Effector memory CD4-positive, alpha-beta T cell (primary cell): ENCODE measurements at places on chromosomes 12 and 14.
A peak's percentile ranks its signal among the peaks of the same experiment; 100 is the strongest.

DNA sequence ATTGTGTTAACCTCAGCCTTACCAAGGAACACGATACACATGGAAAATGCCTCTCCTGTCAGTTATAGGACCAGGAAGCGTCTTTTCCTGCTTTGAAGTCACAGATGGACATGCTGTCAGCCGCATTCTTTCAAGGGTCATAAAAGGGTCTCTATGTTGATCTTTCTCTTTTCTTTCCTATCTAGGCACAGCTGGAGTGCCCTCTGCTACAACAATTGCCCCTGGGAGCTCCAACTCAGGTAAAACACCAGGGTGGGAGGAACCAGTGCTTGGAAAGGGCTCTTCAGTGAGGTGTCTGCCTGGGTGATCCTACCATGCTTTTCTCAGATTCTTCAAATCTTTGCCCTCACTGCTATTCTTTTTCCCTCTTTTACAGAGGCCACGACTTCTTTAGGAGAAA, 157.4 kb upstream of the CNTN1 start:
- H3K27ac ChIP-seq, result no peak overlapping the region
- H3K4me3 ChIP-seq, result no peak overlapping the region
- no peaks in the 10 kb centered on the region for H3K27me3 ChIP-seq
- no peaks in the 10 kb centered on the region for H3K4me1 ChIP-seq
- DNase-seq, result no peak

- H3K27me3 ChIP-seq, result no peaks in the 10 kb centered on the region
- no peak overlapping the region for H3K27ac ChIP-seq
- no peak for DNase-seq
These were observed 6.5 kb downstream of the CCDC175 start for GRCh38 chr14:59570122-59570521.

DNA sequence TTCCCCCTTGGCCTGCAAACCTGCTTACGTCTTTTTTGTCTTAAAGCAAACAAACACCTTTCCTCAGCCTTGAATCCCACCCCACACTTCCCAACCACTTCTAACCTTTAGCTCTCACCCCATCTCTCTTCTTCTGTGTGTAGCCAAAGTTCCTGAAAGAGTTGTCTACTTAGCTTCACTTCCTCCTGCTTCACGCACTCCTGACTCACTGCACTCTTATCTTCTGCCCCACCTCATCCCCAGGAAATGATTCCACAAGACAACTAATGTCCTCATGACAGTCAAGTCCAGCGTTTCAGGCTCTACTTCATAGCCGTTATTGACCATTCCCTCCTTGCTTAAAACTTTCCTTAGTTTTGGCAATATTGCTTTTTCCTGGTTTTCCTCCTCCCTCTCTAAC, 22.4 kb downstream of the EIF2B2 start:
- no peak for DNase-seq
- no peak overlapping the region for H3K4me3 ChIP-seq
- no peak overlapping the region for H3K27ac ChIP-seq
- no peaks in the 10 kb centered on the region for H3K27me3 ChIP-seq
- no peaks in the 10 kb centered on the region for H3K4me1 ChIP-seq

- no peaks in the 10 kb centered on the region for H3K4me1 ChIP-seq
- H3K36me3 ChIP-seq, result no peaks in the 10 kb centered on the region
- H3K4me3 ChIP-seq, result no peak overlapping the region
These were observed 15.5 kb upstream of the ZNF268 start for GRCh38 chr12:133165776-133166175.

DNA sequence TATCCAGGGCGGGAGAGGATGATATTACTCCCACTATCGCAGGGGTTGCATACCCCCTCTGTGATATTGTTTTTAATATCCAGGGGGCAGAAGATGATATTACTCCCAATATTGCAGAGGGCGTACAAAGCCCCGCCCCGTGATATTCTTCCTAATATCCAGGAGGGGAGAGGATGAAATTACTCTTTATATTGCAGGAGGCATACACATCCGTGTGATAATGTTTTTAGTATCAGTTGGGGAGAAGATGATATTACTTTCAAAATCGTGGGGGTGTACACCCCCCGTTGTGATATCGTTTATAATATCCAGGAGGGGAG, 52.9 kb upstream of the OXA1L start:
- H3K27ac ChIP-seq, result no peak overlapping the region
- H3K27me3 ChIP-seq, result peaks cover 15% of the 10 kb centered on the region

- H3K27me3 ChIP-seq, result no peaks in the 10 kb centered on the region
- H3K27ac ChIP-seq, result no peak overlapping the region
- no peaks in the 10 kb centered on the region for H3K4me1 ChIP-seq
- DNase-seq, result no peak
- H3K4me3 ChIP-seq, result no peak overlapping the region
These were observed 211.9 kb upstream of the LHX5 start for GRCh38 chr12:113683574-113683973.

DNA sequence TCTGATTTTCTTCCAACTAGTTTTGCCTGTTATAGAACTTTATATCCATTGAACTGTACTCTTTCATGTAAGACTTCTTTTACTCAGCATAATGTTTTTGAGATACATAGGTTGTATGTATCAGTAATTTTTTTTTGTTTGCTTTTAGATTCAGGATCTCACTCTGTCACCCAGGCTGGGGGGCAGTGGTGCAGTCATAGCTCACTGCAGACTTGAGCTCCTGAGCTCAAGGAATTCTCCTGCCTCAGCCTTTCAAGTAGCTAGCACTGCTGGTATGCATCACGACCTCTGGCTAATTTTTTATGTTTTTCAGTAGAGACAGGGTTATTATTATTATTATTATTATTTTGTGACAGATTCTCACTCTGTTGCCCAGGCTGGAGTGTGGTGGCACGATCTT, 65.0 kb upstream of the DDHD1 start:
- no peaks in the 10 kb centered on the region for H3K36me3 ChIP-seq
- H3K27ac ChIP-seq, result no peak overlapping the region
- no peaks in the 10 kb centered on the region for H3K27me3 ChIP-seq
- peak overlapping the region; percentile 64 for H3K4me3 ChIP-seq
- no peak for DNase-seq

DNA sequence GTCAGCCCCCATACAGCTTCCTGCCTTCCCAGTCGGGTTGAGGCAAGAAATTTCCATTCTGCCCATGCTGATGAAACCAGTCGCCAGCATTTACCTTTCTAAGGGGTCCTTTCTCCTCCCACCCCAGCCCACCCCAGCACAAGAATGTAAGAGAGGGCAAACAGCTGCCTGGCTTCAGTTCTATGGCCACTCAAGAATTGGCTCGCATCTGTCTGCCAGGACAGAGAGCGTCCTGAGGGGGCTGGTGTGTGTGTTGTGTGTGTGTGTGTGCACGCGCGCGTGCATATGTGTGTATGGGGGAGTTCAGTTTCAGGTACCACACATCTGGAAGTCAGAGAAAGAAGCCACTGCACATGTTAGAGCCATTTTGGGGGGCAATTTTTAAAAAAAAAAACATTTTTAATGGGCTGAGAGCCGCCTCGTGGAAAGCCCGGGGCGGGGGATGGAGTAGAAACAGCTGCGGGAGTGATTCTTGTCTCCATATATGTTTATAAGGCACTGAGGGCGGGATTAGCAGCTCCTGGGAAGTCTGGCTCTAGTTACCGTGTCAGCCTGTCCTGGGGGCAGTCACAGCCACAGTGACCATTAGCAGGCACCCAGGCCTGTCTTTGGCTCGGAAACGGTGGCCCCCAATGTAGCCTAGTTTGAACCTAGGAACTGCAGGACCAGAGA, at the start of gene WNT5B:
TSS of gene WNT5B (plus strand) at position 566 of the 672 bp plus-strand sequence. CDS start 2,124 bp downstream, outside the sequence.
- no peak for DNase-seq
- no peaks in the 10 kb centered on the region for H3K36me3 ChIP-seq
- H3K4me3 ChIP-seq, result peak within 1 kb of the TSS; percentile 48
- H3K27ac ChIP-seq, result no peak within 1 kb of the TSS

DNA sequence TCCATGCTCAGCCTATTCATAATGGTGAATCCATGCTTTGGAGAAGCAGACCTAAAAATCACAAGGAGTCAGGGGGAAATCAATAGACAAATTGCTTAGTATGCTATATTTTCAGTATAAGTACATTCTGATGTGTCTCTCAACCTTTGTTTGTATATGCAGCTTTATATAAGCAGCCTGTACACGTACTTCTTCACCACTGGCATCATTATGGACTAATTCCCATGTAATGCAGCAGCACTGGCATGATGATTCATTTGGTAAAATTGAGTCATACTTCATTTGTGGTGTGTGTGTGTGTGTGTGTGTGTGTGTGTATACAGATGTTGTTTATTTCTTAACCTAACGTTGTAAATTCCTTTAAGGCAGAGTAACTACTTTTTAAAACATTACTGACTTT, 10.9 kb downstream of the DCP1B start:
- H3K4me1 ChIP-seq, result no peaks in the 10 kb centered on the region
- no peak overlapping the region for H3K27ac ChIP-seq
- DNase-seq, result no peak
- H3K4me3 ChIP-seq, result no peak overlapping the region
